Tibial nerve (tissue), 4 donors: ENCODE measurements at places on chromosomes 1 and 21.

- no peak for DNase-seq
Measured at GRCh38 chr1:151948506-151948905, 39.2 kb upstream of the THEM4 start.

GRCh38 chr1:61424382-61424781, 300.6 kb downstream of the TM2D1 start:
- DNase-seq = no peak

DNA sequence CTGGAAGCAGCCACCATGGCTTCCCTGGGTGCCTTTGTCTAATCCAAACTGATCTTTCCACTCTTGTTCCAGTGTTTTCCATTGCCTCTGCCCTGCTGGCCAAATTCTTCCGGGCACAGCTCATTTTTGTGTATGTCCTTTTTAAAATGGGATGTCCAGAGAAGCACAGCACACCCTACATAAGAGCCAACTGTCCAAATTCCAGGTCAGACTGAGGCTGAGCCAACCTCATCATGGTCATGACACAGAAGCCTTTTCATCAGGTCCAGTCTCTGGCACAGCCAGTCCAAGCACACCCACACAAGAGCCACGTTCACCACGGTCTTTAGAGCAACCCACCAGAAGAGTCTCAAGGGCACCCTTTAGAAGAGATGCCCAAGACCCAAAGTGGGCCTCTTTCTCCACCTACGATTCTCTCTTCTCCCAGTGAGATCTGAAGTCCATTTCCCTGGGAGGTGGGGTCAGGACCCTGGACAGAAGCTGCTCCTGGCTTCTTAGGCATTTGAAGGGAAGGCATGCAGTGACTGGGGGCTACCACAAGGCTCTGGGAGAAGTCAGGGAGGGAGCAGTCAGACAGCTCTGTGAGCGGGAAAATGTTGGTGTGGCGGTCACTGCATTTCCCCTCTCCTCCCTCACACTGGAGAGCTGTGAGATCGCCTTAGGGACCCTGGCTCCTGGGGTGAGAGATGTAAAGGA, 53.2 kb downstream of the SYT2 start:
- DNase-seq = no peak

GRCh38 chr21:28336314-28336713, 656.4 kb downstream of the LTN1 start:
- DNase-seq = no peak

DNA sequence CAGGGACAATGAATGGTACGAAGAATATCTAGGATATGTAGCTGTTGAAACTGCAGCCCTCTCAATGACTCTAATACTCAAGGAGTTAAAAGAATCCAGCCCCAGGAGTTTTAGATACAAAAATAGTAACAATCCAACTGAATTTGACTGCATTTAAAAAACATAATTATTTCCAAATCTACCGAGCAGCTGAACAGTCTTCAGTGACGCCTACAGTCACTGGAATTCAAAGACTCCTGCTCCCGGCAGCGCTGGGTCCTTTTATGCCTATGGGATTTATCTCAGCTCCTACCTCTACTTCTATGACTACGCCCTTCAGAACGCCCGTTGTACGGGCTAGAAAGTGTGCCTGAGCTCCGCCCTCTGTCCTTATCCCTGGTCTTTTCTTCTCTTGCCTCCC, 55.7 kb downstream of the WARS2 start:
- no peak for DNase-seq

GRCh38 chr1:48761986-48762385, 14.7 kb downstream of the BEND5 start:
- no peak for DNase-seq

GRCh38 chr21:29228306-29228705, 70.4 kb upstream of the BACH1 start:
- DNase-seq = no peak
